ENCODE measurements at places on chromosomes 16 and 17.

- H3K4me1 ChIP-seq, result no peaks in the 10 kb centered on the region
- DNase-seq, result no peak
- H3K4me3 ChIP-seq, result no peak overlapping the region
- H3K27ac ChIP-seq, result no peak overlapping the region
- H3K27me3 ChIP-seq, result no peaks in the 10 kb centered on the region
Observed at GRCh38 chr17:12627177-12627629, 38.5 kb upstream of the MYOCD start.

- H3K27ac ChIP-seq, result no peak overlapping the region
- no peaks in the 10 kb centered on the region for H3K27me3 ChIP-seq
- H3K4me3 ChIP-seq, result no peak overlapping the region
- H3K4me1 ChIP-seq, result peaks cover 10% of the 10 kb centered on the region
- no peaks in the 10 kb centered on the region for H3K36me3 ChIP-seq
Observed at GRCh38 chr17:81457917-81458555, 54.6 kb downstream of the ACTG1 start.

- H3K36me3 ChIP-seq, result no peaks in the 10 kb centered on the region
- H3K27me3 ChIP-seq, result no peaks in the 10 kb centered on the region
- DNase-seq, result peak; percentile 79
- H3K27ac ChIP-seq, result no peak overlapping the region
- H3K4me1 ChIP-seq, result peaks cover 24% of the 10 kb centered on the region
- H3K4me3 ChIP-seq, result no peak overlapping the region
Observed at GRCh38 chr16:58661199-58661830, 23.3 kb downstream of the SLC38A7 start.

DNA sequence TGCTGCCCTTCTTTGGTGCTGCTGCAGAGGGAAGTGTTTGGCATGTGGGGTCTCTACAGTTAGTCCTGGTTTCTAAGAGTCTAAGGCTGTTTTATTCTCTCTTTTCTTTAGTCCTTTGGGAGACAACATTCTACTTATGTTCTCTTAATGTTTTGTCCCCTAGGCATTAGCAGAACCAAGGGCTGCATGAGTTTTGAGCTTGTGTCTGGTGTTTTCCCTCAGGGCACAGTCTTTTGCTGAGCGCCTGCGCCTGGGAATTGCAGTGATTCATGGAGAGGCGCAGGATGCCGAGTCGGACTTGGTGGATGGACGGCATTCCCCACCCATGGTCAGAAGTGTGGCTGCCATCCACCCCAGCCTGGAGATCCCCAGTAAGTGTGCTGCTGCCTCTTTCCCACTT lies 41.1 kb upstream of the SLC5A10 start:
- H3K36me3 ChIP-seq, result peaks cover 3% of the 10 kb centered on the region
- DNase-seq, result no peak
- peak overlapping the region; percentile 38 for H3K27ac ChIP-seq
- no peak overlapping the region for H3K4me3 ChIP-seq
- H3K4me1 ChIP-seq, result no peaks in the 10 kb centered on the region

DNA sequence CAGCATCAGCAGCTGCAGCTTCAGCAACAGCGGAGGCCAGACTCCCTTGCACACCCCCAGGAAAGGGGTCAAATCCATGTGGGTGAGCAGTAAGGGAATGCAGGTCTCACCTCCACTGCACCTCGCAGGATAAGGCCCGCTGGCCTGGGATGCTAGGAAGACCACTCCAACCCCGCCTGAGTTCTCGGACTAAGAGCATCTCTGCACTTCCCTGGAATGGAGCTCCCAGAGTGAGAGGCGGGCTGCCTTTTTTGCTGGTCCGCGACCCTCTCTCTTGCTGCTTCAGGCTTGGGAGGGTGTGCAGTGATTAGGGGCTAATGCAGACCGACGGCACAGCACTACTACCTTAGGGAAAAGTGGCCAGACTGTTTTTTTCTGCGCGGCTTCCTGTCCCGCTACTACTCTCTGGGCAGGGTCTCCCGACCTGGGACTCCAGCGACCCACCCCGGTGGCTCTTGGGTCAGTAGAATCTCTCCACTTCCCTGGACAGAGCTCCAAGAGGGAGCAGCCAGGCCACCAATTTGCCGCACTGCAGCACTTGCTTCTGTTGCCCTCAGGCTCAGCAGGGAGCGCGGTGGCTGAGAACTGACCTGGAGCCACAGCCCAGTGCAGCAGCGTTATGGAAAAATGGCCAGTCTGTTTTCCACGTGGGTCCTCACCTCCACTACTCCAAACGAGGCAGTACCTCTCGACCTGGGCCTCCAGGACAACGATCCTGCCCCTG lies 480.4 kb downstream of the CDH8 start:
- no peaks in the 10 kb centered on the region for H3K4me1 ChIP-seq
- H3K27ac ChIP-seq, result no peak overlapping the region
- H3K36me3 ChIP-seq, result no peaks in the 10 kb centered on the region
- no peaks in the 10 kb centered on the region for H3K27me3 ChIP-seq
- H3K4me3 ChIP-seq, result no peak overlapping the region
- DNase-seq, result no peak

GRCh38 chr16:18832006-18832405 lies 30.7 kb upstream of the ARL6IP1 start:
- H3K27ac ChIP-seq, result no peak overlapping the region
- H3K27me3 ChIP-seq, result no peaks in the 10 kb centered on the region

DNA sequence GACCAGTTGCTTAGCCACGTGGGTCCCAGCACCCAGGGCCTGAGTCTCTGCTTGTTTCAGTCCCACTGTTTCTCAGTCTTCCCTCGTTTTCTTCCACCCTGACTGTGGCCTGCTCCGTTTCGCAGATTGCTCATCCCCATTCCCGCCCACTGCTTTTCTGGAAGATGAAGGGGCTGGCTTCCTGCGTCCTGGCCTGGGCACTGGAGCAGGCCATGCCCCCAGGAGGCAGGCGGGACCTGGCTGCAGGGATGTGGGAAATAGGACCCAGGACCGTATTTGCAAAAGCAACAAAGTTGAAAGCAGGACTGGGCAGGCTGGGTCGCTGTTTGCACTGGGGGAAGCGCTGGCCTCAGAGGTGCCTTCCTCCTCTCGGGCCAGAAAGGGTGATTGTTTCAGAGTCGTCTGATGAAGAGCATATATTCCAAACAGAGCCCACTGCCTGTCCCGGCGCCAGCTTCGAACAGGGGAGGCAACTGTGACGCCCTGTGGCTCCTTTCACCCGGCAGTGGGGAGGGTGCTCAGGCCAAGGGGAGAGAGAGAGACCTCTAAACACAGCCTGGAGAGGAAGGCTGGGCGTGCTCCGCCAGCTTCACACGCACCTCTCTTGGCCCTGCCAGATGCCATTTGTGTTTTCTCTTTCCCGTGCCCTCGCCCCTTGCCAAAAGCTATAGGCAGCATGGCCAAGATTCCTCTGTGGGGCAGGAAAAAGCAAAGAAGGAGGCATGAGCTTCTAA lies 108.6 kb downstream of the CMIP start:
- H3K27ac ChIP-seq, result peak overlapping the region; percentile 88
- H3K36me3 ChIP-seq, result peaks cover 2% of the 10 kb centered on the region
- peaks cover 49% of the 10 kb centered on the region for H3K4me1 ChIP-seq
- no peaks in the 10 kb centered on the region for H3K27me3 ChIP-seq
- H3K4me3 ChIP-seq, result no peak overlapping the region

GRCh38 chr17:8375738-8376259 lies 705 bp downstream of the KRABD2 start:
- no peaks in the 10 kb centered on the region for H3K36me3 ChIP-seq
- H3K27ac ChIP-seq, result peak overlapping the region; percentile 50
- DNase-seq, result no peak
- no peaks in the 10 kb centered on the region for H3K27me3 ChIP-seq
- no peaks in the 10 kb centered on the region for H3K4me1 ChIP-seq
- peak overlapping the region; percentile 40 for H3K4me3 ChIP-seq

GRCh38 chr16:55221836-55222235 lies 102.2 kb upstream of the IRX6 start:
- H3K4me1 ChIP-seq, result no peaks in the 10 kb centered on the region
- no peak overlapping the region for H3K27ac ChIP-seq
- no peak for DNase-seq
- H3K36me3 ChIP-seq, result no peaks in the 10 kb centered on the region
- no peak overlapping the region for H3K4me3 ChIP-seq
- H3K27me3 ChIP-seq, result no peaks in the 10 kb centered on the region

GRCh38 chr16:54284319-54284930 lies 2.2 kb downstream of the IRX3 start:
- no peaks in the 10 kb centered on the region for H3K27me3 ChIP-seq
- peak overlapping the region; percentile 83 for H3K4me3 ChIP-seq
- peak overlapping the region; percentile 79 for H3K27ac ChIP-seq
- H3K36me3 ChIP-seq, result no peaks in the 10 kb centered on the region

- H3K27ac ChIP-seq, result no peak overlapping the region
- H3K4me1 ChIP-seq, result peaks cover 7% of the 10 kb centered on the region
- peak overlapping the region; percentile 69 for H3K4me3 ChIP-seq
- DNase-seq, result peak; percentile 69
- no peaks in the 10 kb centered on the region for H3K27me3 ChIP-seq
- H3K36me3 ChIP-seq, result no peaks in the 10 kb centered on the region
Observed at GRCh38 chr17:78781104-78781892, 775 bp downstream of the CYTH1 start.

- DNase-seq, result no peak
- H3K4me3 ChIP-seq, result peak within 1 kb of the TSS; percentile 93
- no peaks in the 10 kb centered on the region for H3K36me3 ChIP-seq
- H3K27me3 ChIP-seq, result no peaks in the 10 kb centered on the region
Observed at GRCh38 chr16:80804526-80805383, at the start of gene CDYL2. TSS of gene CDYL2 (minus strand) at chr16:80804598. CDS start at chr16:80804173, 425 bp downstream.

DNA sequence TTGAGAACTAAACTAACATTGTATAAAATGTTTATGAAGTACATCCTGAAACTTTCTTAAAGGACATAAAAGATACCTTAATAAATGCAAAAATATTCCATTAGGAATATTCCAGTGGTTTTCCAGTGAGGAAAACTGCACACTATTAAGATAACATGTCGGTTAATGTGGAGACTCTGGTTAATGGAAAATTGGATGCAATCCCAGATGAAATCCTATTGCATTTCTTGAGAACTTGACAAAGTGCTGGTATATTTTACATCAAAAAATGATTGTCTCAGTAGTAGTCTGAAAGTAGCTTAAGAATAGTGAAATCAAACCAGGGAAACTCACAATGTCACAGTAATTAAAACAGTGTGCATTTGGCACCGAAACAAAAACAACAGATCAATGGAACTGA lies 202.5 kb upstream of the MON1B start:
- no peak for DNase-seq
- H3K4me1 ChIP-seq, result no peaks in the 10 kb centered on the region
- no peak overlapping the region for H3K4me3 ChIP-seq
- no peaks in the 10 kb centered on the region for H3K27me3 ChIP-seq
- H3K27ac ChIP-seq, result no peak overlapping the region

Data from Caco-2 (cell line).